Natural killer cell treated with Interleukin-12 subunit alpha and Interleukin-12 subunit beta and Interleukin-15 and Interleukin-18, amount 100 ng/mL, for 72 hours (primary cell): ENCODE measurements at places on chromosomes 12 and 14. TPM values are rescaled to one million over a fixed set of nuclear protein-coding genes. Genes with fewer than 3 reads are reported as not detected.

DNA sequence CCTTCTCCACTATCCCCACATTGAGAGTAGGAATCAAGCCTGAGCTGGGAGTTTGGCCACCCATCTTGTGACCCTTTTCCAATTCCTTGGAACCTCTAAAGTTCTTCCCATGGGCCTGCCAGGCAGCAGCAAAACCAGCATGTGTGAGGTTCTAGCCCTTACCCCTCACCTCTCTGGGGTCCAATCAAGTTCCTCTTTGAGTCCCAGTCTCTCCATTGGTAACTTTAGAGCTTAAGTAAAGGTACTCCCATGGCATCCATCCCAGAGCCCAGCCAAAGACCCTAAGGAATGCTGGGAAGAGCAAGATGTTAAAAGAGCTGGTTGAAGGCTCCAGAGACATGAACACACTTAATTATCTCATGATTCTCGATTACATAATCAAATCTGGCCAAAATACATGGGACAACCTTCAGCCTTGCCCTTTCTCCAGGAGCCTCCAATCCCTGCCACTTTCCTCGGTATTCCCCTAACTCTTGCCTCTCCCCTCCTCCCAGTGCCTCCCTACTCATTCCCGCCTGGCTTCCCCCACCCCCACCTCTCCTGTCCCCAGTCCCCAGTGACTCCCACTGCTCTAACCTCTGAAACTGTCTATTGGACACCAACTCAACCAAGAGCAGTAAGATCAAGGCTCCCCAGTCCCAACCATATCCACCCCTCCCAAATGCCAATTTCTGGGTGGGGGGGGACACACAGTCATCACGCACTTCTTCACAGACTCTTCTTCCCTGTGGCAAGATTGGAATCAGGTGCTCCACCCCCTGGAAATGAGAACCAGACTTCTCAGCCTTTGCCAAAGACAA, 4.8 kb upstream of the TNS2 start:
- no peak for DNase-seq

DNA sequence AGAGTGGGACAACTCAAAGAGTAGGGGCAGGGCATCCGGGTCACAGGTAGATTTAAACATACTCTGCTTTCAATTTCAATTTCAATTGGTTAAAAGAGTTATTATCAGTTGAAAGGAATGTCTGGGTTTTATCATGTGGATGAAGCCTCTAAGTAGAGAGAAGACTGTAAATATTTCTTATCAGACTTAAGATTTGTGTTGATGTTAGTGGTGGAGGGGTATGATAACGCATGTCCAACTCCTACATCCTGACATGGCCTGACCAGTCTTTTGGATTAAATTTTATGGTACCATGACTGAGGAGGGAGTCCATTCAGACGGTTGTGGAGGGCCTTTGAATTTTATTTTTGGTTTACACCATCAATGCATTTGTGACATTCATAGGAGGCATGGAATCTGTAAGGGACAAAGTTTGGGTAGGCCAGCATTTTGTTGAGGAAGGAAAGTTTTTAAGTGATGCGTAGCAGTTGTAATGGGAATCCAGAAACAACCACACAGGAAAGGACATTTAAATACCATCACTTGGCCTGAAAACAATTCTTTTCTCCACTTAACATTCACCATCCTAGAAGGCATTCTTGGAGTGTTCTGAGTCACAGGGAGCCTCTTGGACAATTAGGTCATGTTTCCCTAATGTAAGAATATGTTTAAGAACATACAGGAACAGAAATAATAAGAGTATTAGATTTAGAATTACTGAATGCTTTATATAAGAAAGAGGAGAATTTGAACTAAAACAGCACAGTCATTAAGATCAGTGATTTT, 371.9 kb downstream of the ATP23 start:
- DNase-seq, result no peak

DNA sequence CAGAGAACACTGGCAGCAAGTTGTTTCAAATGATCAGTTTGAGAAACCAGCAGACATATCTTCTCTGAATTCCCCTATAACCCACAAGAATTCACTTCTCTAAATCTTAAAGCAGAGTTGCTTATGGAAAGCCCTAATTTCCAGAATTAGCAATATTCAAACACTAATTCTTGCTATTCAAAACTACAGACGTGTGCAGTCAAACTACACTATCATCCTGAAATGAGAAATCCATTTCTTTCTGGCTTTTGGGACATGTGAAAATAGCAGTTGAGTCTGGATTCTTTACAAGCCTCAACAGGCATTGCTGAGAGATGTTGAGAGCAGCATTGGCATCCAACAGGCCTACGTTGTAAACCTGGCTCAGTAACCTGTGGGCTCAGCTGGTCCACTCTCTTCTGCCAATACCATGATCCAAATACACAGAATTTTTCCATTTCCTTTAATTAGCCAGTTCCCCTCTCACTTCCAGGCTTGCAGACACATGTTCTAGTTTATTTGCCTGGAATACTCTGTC, 74.6 kb upstream of the TMTC1 start:
- no peak for DNase-seq

GRCh38 chr12:115953450-115953849, 324.0 kb downstream of the MED13L start:
- DNase-seq, result no peak

GRCh38 chr14:75088566-75089373, 19.3 kb downstream of the ZC2HC1C start:
- DNase-seq, result no peak

The CDK4 gene
- 111 TPM for total RNA-seq

The PRIMA1 gene
- total RNA-seq, result not detected

The NKX2-1 gene
- total RNA-seq, result not detected
